ENCODE measurements at places on chromosomes 12 and 14.

DNA sequence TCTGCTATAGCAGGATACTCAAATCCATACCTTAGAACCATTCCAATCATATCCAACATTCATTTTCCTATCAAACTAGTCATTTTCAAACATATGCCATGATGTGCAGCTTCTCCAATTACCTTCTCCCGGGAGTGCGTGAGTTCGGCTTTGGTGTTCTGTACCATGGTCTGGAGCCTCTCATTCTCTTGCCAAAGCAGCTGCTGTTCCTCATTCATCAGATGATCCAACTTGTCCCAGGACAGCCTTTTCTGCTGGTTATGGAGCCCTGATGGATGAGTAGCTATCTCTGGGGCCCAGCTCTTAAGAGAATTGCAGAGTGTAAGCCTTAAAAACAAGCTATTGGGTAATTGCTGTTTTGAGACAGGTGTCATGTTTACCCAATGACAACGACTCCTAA is 71.1 kb upstream of the SAV1 start:
- DNase-seq, result no peak

GRCh38 chr14:59028476-59029202 is 159.8 kb upstream of the DAAM1 start:
- DNase-seq, result peak; percentile 68

GRCh38 chr12:48164451-48164850 is 7.1 kb upstream of the ASB8 start:
- no peak for DNase-seq

GRCh38 chr12:97292588-97292987 is 170.0 kb upstream of the RMST start:
- no peak for DNase-seq

- no peak for DNase-seq
Measured at GRCh38 chr12:114752217-114752616, 68.2 kb upstream of the TBX3 start.

- peak; percentile 19 for DNase-seq
Measured at GRCh38 chr12:12376646-12377448, 20.0 kb downstream of the BORCS5 start.

- DNase-seq, result no peak
Measured at GRCh38 chr12:110627500-110628195, 13.7 kb downstream of the TCTN1 start.

- DNase-seq, result no peak
Measured at GRCh38 chr12:106141452-106141851, 2.7 kb upstream of the NUAK1 start.

GRCh38 chr12:76552343-76552938 is 7.1 kb downstream of the OSBPL8 start:
- peak; percentile 13 for DNase-seq

- DNase-seq, result peak; percentile 46
Measured at GRCh38 chr12:128823216-128823915, 392 bp downstream of the SLC15A4 start.

DNA sequence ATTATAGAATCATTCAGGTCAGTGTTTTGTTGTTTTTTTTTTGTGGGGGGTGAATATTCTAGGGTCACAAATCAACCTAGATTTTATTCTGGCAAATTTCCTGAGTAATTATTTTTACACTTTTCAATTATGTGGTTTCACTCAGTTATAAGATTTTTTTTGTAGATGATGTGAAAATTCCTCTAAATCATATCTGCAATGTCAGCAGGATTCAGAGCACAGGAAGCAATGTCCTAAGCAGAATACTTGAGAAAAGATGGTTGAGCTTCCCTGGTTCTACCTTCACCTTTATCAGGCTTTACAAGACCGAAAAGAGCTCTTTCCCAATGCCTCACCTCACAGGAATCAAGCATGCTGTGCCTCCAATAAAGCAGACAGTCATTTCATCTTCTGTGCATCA is 124.3 kb downstream of the SLC41A2 start:
- no peak for DNase-seq

DNA sequence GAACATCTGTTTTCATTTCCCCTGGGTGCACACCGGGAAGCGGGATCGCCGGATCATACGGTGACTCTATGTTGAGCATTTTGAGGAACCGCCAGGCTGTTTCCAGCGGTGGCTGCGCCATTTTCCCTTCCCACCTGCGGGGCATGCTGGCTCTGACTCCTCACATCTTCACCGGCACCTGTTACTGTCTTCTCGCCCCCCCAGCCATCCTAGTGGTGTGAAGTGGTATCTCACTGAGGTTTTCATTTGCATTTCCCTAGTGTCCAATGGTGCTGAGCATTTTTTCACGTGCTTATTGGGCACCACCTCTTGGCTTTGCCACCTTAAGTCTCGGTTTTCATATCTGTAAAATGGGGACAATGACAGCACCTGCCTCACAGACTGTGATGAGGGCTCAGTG is 44.1 kb upstream of the EML1 start:
- DNase-seq, result no peak

GRCh38 chr14:22837114-22837749 is 847 bp downstream of the MMP14 start:
- peak; percentile 71 for DNase-seq

- DNase-seq, result no peak
Measured at GRCh38 chr12:56908136-56908535, 26.1 kb downstream of the SDR9C7 start.

DNA sequence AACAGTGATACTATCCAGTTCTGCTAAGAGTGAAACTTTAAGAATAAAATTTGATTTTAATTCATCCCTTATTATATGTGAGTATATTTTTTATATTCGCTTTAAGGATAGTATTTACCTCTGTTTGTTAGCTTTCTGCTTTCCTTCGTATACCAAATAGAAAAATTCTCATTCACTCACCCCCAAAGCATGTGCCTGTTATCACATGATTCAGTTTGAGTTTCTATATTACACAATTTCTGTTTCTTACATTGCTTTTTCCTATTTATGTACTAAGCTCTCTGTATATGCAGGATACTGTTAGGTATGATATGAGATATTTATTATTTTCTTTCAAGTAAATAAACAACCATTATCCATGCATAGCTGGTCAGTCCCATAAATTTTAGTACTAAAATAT is 275.2 kb downstream of the FBXL14 start:
- no peak for DNase-seq

GRCh38 chr12:123621619-123622530 is 11.6 kb downstream of the EIF2B1 start:
- DNase-seq, result no peak

Data from thyroid gland (tissue), 4 donors.